Testis (tissue), 5 donors: ENCODE measurements at places on chromosomes 13 and 19. TPM values are rescaled to one million over a fixed set of nuclear protein-coding genes. Genes with fewer than 3 reads are reported as not detected.

Gene AMER2
- 2.9 TPM for total RNA-seq

DNA sequence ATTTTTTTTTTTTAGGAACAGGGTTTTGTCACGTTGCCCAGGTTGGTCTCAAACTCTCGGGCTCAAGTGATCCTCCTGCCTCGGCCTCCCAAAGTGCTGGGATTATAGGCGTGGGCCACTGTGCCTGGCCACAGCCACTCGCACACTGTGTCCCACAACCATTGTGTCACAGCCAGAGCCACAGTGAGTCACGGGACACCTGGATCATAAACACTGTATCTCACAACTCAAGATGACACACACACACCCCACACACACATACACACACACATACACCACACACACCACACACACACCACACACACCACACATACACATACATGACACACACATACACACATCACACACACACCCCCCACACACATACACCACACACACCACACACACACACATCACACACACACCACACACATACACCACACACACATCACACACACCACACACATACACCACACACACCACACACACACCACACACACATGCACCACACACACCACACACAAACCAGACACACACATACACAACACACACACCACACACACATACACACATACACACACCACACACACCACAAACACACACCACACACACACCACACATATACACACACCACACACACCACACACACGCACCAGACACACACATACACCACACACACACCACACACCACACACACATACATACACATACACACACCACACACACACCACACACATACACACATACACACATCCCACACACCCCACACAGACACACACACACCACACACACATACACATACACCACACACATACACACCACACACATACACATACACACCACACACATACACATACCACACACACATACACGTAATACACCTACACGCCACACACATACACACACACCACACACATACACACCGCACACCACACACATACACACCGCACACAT lies 16.2 kb downstream of the ELAVL3 start:
- no peak for DNase-seq

GRCh38 chr19:33719366-33720154 lies 77.1 kb upstream of the KCTD15 start:
- DNase-seq: peak; percentile 35

Gene CD37
- total RNA-seq: 12.6 TPM

Gene PLK5
- 13.4 TPM for total RNA-seq

Gene LILRA1
- total RNA-seq: 0.50 TPM

DNA sequence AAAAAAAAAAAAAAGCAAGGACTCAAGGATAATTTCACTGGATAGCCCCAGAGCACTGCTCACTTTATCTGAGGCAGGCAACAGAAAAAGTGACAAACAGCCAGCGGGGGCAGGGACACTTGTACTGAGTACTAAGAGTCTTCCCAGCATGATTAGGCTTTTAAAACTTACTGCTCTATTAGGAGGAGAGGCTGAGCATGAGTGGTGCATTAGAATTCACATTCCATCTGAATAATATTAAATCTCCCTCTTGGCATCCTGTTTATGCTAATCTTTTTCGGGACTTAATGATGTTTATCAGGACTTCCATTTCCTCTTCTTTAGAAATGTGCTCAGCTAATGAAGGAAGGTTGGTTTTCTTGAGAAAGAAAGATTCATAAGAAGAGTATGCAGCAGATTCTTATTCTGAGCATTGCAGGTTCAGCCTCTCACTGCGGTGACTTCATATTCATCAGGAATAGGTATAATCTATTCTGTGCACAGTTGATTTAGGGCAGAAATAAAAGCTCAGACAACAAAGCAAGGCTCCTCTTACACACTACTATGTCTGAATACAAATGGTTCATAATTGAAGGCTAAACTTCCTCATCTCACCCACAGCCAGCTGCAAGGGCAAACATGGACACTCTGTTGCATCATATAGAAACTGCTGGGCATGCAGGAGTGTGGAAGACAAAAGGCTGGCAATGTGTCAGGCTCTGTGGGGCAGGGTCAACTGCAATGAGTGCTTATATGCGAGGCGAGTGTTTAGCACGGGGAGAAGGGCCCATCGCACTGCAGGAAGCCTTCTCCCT lies 107.0 kb downstream of the KL start:
- DNase-seq: peak; percentile 49

Gene ZNF112
- total RNA-seq: 7.6 TPM

DNA sequence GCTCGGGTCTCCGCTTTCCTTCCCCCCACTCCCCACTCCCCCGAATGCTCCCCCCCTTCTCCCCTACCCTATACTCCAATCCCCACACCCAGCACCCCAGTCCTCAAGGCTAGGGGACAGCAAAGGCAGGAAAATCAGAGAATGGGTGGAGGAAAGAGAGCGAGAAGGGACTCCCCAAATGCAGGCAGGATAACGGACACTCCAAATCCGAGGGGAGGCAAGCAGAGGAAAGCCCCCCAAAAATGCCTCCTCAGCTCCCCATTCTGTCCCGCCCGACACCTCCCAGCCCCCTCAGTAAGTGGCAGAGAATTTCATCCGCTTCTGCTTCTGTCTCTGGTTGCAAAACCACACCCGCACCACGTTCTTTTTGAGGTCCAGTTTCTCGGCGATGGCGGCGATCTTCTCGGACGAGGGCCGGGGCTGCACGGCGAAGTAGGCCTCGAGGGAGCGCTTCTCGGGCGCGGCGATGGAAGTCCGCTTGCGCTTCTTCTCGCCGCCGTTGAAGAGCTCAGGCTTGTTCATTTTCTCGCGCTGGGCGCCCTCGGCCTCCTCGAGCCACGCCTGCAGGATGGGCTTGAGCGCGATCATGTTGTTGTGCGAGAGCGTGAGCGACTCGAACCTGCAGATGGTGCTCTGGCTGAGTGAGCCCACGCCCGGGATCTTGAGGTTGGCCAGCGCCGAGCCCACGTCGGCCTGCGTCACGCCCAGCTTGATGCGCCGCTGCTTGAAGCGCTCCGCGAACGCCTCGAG lies 2.1 kb downstream of the POU4F1 start:
- DNase-seq: peak; percentile 36

GRCh38 chr13:39960191-39960590 lies 304.7 kb downstream of the COG6 start:
- no peak for DNase-seq

GRCh38 chr19:821231-821824 lies 427 bp downstream of the PLPPR3 start:
- DNase-seq: no peak

DNA sequence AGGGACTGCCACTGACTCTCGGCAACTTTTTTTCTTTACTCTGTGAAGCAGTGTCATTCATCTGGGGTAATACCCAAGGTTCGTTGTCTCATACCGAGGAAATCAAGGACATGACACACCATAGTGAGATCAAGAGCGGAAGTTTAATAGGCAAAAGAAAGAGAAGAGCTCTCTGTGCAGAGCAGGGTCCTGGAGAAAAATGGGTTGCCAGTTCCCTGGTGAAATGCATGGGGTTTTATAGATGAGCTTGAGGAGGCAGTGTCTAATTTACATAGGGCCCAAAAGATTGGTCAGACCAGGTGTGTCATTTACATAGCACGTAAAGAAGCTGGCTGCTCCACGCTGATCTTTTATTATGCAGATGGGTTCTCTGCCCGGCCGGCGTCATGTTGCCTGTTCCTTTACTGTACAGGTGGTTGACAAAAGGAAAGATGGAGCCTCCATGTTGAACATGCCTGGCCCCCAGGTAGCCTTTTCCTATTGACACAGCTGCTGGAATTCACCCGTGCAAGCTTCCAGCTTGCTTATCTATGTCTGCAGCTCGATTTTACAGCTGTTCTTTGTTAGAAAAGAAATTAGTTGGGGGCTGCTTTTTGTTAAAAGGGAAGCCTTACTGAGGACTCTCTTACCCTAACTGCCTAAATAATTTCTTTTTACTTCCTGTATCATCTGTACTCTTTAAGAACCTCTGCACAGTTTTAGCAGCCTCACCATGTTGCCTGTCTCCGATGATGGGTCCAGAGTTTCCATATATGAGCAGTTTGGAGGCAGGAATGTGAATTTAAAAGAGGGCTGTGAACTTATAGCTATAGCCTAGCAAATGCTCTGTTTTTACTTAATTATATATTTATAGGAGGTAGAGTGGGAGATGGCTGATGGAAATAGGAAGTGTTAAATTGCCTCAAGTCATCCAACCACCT lies 98.0 kb upstream of the DIAPH3 start:
- no peak for DNase-seq

DNA sequence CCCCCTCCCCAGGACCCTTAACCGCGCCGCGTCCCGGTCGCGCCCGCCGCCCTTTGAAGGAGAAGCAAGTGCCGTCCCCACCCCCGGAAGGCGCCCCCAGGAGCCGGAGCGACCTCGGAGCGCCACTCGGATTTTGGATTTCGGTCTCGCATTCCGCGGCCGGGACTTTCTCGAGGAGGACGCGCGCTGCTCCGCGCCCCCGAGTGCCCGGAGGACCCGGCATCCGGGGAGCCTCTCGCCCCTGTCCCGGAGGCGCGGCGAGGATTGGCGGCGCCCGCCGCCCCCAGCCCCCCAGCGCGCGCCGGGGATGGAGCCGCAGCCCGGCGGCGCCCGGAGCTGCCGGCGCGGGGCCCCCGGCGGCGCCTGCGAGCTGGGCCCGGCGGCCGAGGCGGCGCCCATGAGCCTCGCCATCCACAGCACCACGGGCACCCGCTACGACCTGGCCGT lies 1.6 kb downstream of the MIDN start:
- no peak for DNase-seq

DNA sequence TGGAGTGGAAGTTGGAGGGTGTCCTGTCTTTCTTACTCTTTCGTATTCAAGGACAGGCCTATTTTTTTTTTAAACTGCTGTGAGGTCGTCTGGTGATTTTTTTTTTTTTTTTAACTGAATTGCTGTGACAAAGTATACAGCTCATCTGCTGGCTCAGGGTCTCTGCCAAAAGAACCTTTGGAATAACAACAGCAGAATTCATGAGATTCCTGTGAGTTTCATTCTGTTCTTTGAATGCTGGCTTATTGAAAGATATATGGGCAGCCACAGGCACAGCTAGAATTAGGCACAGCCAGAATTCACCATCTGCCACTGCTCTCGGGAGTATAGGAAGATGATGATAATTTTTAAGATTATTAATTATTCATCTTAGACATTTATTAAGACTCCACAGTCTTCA lies 21.4 kb upstream of the FRY start:
- peak; percentile 20 for DNase-seq

Gene C19orf33
- 1.7 TPM for total RNA-seq

DNA sequence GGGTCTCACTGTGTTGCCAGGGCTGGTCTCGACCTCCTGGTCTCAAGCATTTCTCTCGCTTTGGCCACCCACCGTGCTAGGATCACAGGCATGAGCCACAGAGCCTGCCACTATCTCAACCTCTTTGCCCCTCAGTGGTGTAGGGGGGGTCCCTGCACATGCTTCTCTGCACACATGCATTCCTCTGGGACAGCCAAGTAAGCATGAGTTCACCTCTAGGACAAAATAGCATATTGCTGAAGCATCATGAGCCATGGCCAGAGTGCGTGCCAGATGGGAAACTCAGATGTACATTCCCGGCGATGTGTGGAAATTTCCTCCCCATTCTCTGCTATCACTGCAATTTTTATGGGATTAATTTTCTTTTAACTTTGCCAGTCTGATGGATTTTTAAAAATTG lies 23.1 kb downstream of the CHAF1A start:
- no peak for DNase-seq

Gene PLD3
- total RNA-seq: 277 TPM

DNA sequence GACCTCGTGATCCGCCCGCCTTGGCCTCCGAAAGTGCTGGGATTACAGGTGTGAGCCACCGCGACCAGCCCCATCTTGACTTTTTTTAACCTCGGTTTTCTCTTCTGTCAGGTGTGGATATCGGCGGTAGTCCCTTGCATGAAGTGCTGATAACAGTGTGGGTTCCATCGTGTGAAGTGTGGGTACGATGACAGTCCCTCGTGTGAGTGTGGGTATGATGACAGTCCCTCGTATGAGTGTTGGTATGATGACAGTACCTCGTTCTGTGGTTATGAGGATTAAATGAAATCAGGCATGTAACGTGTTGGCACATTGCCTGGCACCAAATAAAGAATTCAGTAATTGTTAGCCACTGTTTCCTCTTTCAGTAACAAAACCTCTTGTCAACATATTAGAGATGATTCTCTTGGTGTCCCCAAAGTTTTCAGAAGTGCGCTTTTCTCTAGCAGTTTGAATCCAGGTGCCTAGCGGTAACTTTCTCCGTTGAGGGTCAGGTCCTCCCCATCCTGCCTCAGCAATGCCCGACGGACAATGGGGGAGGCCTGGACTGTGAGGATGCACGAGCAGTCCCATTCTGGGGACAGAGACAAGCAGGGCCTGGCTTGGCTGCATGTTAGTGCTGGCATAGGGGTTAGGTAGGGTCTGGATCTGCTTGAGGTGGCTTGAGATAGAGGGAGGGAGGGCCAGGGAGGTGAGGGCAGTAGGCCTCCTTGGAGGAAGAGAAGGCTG lies 15.3 kb downstream of the GATAD2A start:
- DNase-seq: no peak

Gene ADGRL1
- total RNA-seq: 45.0 TPM

DNA sequence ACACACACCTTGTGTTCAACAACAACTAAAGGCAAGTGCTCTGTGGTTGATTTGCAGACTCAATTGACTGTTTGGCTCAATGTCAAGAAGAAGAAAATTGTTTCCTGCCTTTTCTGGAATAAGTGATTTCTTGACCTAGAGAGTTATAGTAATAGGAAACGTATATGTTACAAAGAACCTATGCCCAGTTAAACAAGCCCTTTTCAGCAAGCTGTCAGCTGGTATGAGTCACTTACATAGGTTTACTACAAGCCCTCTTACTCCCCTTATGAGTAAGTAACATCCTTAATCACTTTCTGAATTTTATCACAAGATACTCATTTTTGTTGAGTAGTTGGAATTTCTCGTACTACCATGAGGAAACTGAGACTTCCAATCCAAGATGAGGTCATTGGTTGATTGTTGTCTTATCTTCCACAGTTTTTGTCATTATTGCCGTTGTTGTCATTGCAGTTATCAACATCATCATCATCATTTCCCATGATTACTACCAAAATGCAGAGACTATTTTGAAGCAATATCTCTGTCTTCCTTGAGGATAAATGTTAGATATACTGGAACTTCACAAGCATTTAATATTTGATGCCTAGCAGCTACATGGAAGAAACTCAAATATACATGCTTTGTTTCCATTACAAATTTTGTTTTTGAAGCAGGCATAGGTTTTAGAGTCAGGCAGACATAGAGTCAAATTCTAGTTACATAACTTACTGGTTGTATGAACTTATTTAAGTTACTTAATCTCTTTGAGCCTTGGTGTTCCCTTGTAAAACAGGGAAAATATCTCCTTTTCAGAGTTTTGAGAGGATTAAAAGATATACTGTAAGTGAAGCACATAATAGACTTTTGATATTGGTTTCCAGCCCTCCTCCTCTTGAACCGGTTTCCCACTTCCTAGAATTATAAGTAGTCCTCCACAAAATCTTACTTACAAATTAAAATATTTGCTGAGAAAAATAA lies 106.0 kb downstream of the RAP2A start:
- no peak for DNase-seq

Gene SOHLH2
- 10.8 TPM for total RNA-seq
